ENCODE measurements at places on chromosomes 2 and 18. TPM values are rescaled to one million over a fixed set of nuclear protein-coding genes. Genes with fewer than 3 reads are reported as not detected.

DNA sequence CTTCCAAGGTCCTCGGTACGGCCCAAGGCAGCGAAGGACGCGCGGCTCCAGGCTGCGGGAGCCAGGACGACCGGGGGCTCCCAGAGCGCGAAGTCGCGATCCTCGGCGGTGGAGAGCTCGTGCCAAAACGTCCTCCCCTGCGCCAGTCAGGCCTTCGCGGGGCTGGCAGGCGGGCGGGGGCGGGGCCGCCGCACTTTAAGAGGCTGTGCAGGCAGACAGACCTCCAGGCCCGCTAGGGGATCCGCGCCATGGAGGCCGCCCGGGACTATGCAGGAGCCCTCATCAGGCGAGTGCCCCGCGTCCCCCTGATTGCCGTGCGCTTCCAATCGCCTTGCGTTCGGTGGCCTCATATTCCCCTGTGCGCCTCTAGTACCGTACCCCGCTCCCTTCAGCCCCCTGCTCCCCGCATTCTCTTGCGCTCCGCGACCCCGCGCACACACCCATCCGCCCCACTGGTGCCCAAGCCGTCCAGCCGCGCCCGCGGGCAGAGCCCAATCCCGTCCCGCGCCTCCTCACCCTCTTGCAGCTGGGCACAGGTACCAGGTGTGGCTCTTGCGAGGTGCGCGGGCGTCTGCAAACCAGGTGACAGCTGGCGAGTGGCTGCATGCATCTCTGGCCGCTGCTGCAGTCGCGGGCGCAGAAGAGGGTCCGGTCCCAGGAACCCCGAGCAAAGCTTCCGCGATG lies at the start of gene CIDEA:
CIDEA (plus strand) TSS at position 226 of the 684 bp plus-strand sequence; CDS start at position 249, 23 bp downstream.
- no peaks in the 10 kb centered on the region for H3K36me3 ChIP-seq
- H3K27ac ChIP-seq, result no peak within 1 kb of the TSS
- peak; percentile 58 for DNase-seq
- peaks cover 9% of the 10 kb centered on the region for H3K4me1 ChIP-seq
- H3K4me3 ChIP-seq, result peak within 1 kb of the TSS; percentile 1
- H3K27me3 ChIP-seq, result peaks cover 47% of the 10 kb centered on the region

DNA sequence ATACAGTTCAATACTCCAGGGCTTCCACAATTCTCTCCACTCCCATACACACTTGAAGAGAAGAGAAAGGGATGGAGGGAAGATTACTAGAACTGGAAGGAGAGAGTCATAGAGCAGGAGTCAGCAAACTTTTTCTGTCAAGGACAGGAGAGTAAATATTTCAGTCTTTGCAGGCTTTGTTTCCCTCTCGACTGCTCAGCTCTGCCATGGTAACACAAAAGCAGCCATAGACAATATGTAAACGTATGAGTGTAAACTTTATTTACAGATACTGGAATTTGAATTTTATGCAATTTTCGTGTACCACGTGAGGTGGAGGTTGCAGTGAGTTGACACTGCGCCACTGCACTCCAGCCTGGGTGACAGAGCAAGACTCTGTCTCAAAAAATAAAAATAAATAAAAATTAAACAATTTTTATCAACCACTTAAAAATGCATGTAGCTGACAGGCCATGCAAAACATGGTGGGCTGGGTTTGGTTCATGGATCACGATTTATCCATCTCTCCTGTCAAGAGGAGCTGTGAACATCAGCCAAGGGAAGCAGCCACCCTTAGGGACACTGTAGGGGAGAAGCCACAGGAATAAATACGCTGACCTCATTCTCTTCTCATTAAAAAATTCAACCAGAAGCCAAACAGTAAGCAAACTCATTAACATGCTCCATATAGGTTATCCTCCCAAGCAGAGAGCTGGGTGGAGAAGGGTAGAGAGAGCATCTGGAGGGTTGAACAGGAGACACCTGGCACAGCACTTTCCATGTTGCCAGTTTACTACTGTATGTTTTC lies 266.4 kb upstream of the FN1 start:
- H3K27ac ChIP-seq, result no peak overlapping the region
- no peaks in the 10 kb centered on the region for H3K27me3 ChIP-seq
- H3K4me3 ChIP-seq, result no peak overlapping the region
- peaks cover 21% of the 10 kb centered on the region for H3K4me1 ChIP-seq
- H3K36me3 ChIP-seq, result no peaks in the 10 kb centered on the region
- DNase-seq, result no peak

GRCh38 chr18:3058328-3059191 lies 45.6 kb upstream of the LPIN2 start:
- H3K27ac ChIP-seq, result no peak overlapping the region
- H3K27me3 ChIP-seq, result no peaks in the 10 kb centered on the region
- no peaks in the 10 kb centered on the region for H3K36me3 ChIP-seq
- DNase-seq, result no peak

Gene MERTK
- total RNA-seq, result 18.4 TPM

- no peaks in the 10 kb centered on the region for H3K36me3 ChIP-seq
- DNase-seq, result no peak
- no peaks in the 10 kb centered on the region for H3K27me3 ChIP-seq
- H3K4me1 ChIP-seq, result peaks cover 4% of the 10 kb centered on the region
- H3K27ac ChIP-seq, result no peak overlapping the region
Observed at GRCh38 chr2:68744366-68744912, 9.8 kb downstream of the ARHGAP25 start.

Gene EFEMP1
- not detected for total RNA-seq
